ENCODE measurements at places on chromosomes 3 and 15.

DNA sequence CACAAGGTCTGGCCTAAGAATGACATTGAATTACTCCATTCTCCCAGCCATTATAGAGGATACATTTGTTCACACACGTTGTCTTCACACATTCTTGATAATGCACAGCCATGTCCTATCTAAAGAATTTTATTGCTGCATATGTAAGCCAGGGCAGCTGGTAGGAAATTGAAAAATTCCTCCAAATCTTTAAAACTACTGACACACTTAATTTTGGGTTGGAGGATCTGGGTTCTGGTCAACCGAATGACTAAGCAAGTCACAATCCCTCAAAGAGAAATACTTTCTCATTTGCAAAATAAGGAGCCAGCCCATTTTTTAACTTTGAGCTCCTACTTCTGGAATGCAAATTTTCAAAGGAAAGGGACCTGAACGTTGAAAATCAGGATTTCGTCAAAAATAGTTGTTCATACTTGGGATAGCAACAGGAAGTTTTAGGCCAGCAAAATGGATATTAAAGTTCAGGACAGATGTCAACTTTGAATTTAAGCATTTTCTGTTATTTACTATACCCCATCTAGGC, 638.3 kb downstream of the NTRK3 start:
- no peak for DNase-seq

- no peak for DNase-seq
These were observed 801 bp downstream of the CA12 start for GRCh38 chr15:63380808-63381282.

DNA sequence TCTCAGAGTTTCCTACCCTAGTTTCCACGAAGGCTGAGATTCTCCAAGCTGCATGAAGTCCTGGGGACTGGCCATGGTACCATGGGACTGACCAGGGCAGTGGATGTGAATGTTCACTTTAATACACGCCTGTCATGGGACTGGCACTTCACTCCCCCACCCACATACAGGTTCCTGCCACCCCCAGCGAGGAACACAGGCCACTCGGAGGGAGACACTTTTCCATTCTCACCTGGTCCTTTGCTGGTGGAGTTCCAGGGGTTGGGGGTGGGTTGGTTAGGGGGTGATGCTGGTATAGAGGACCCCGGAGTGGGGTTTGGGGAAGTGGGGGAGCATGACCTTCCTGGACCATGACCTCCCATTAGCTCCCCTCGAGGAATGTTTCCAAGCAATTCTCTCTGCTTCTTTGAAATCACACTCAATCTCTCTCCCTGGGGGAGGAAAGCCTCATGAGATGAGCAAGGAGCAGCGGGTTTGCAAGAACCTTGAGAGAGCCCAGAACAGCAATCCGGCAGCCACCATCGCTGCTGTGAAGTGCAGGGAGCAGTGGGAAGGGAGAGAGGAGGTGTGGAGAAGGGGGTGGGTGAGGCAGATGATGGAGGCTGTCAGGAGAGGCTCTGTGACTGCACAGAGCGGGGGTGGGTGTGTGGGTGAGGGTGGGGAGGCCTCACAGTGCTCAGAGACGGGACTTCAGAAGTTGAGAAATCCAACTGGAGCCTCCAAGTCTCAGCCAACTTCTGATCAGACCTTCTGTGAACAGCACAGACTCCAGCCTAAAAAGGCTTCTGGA, 69.7 kb downstream of the ADCY5 start:
- DNase-seq, result no peak

GRCh38 chr3:6125520-6125919, 735.4 kb upstream of the GRM7 start:
- DNase-seq, result no peak

DNA sequence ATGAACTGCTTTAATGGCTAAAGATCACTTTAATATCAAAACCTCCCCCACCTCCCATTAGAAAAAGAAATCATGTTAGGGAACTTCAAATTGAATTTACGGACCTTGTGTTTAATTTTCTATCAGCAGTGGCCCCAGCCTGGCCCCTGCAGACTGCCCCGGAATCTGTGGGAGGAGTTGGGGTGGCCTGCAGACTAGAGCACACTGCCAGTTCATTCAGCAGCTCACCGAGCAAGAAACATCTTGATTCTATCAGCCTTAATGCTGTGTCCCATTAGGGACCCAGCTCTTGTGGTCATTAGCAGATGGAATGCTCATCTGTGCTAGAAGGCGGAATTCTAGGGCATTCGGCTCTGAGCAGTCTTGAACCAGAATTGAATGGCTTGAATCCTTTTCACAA, 54.2 kb downstream of the FLNB start:
- no peak for DNase-seq

GRCh38 chr3:194123726-194124125, 12.2 kb upstream of the HES1 start:
- peak; percentile 48 for DNase-seq

DNA sequence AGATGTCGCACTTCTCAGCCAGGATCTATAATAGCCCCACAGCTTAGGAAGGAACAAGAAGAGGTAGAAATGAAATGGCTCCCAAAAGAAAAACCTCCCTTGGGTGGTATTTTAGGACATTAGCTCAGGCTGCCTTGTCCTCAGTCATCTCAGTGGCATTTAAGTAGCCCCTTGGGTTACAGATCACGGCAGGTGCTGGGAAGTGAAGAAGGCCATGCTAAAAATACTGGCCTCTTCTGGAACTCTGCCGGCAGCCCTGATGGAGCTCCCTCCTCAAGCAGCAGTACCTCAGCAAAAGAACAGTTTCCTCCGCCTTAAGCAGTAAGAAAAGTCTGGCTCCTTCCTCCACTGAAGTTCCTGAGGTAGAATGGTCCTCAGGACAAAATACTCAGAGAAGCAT, 7.3 kb upstream of the TPM1 start:
- DNase-seq, result no peak

GRCh38 chr15:77421370-77421700, 647 bp downstream of the HMG20A start:
- no peak for DNase-seq
